ENCODE measurements at places on chromosomes 7 and 10.

- no peak for DNase-seq
Observed at GRCh38 chr7:12619461-12620069, 49.0 kb downstream of the SCIN start.

- peak; percentile 20 for DNase-seq
Observed at GRCh38 chr10:86535132-86535882, 13.7 kb upstream of the WAPL start.

DNA sequence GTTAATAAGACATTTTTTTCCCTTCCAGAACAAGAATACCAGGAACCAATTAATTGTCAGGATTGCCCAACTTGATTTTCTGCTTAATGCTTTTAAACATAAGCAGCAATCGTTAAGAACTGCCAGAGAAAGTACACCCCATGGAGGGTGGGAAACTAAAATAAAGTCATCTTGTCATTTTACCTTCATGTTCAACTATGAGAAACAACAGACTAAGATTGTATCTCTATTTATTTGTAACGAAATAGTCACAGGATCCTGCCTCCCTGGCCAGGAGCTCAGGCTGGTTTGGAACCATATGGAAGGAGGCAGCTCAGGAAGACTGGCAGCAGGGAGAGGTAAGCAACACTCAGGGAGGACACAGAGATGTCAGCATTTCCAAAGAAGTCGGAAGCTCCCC, 129.6 kb downstream of the TNS3 start:
- DNase-seq: no peak

- DNase-seq: peak; percentile 38
Observed at GRCh38 chr7:2633538-2634266, 1.9 kb downstream of the TTYH3 start.

GRCh38 chr7:106704000-106704840, 43.3 kb upstream of the CCDC71L start:
- DNase-seq: no peak

DNA sequence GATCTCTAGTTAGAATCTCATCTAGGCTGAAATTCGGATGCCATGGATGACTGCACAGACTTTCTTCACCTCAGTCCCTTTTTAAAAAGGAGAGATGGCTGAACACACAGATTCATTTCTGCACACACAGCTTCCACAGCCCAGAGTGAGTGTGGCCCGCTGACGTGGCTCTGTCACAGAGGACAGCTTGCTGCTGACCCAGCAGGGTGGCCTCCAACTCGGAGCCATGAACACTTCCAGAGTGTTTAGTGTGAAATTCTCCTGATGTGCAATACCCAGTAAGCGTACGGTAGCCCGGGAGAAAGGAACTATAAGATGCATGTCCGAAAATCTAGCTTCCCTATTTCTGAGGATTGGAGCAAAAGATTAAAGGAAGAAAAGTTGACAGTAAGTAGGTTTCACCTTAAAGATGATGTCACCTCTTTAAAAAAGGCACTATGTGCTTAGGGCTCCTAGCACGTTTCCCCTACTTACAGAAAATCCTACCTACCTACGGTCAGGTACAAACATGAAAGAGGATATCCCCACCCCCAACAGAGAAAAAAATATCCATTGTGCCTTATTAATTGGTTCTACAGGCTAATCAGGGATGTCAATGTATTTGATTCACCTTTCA, 162.2 kb downstream of the RAPGEF5 start:
- DNase-seq: peak; percentile 61

DNA sequence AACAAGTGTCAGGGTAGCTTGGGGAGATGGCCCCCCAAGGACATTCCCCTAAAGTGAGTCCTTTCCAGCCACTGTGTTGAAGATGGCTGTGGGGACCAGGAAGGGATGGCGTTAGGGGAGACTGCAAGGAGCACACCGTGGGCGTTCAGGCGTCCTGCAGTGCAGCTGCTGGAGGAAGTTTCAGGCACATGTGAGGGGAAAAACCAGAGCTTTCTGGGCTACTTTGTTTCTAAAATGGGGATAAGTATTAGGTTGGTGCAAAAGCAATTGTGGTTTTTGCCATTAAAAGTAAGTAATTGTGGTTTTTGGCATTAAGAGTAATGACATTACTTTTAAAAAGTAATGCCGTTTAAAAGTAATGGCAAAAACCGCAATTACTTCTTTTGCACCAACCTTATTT, 14.3 kb downstream of the PRF1 start:
- DNase-seq: no peak

DNA sequence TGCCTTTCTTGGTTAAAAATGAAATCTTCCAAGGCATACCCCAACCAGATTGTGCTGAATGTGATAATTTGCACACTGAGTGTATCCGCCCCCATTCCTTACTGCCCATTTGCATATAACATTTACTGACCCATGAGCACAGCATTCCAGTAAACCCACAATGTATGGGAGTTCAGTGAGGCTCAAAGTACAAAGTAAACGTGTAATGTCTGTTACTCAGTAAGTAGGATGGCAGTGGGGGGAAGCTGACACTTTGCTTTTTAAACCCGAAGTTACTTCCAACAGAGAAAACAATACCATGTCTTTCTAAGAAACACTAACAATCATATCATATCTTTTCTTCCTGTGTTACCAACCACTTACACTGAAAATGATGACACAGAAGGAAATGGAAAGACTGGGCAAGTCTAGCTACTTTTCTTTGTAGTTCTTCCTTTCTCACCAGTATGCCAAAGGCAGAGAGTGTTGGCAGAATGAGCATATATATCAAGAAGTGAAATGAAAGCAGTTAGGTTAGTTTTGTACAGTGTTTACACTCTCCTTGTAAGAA, 27.1 kb upstream of the SOSTDC1 start:
- no peak for DNase-seq

DNA sequence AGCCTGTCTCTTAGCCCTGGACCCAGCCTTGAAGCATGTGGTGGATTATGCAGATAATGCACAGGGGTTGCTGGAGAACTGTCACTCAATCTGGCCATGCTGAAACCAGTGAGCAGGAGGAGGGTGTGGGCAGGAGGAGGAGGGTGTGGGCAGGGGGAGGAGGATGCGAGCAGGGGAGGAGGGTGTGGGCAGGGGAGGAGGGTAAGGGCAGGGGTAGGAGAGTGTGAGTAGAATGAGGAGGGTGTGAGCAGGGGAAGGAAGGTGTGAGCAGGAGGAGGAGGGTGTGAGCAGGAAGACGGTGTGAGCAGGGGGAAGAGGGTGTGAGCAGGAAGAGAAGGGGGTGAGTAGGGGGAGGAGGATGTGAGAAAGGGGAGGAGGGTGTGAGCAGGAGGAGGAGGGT, 18.8 kb downstream of the CAMK2B start:
- DNase-seq: no peak

- DNase-seq: no peak
Observed at GRCh38 chr10:19164461-19164860, 115.9 kb downstream of the MALRD1 start.

DNA sequence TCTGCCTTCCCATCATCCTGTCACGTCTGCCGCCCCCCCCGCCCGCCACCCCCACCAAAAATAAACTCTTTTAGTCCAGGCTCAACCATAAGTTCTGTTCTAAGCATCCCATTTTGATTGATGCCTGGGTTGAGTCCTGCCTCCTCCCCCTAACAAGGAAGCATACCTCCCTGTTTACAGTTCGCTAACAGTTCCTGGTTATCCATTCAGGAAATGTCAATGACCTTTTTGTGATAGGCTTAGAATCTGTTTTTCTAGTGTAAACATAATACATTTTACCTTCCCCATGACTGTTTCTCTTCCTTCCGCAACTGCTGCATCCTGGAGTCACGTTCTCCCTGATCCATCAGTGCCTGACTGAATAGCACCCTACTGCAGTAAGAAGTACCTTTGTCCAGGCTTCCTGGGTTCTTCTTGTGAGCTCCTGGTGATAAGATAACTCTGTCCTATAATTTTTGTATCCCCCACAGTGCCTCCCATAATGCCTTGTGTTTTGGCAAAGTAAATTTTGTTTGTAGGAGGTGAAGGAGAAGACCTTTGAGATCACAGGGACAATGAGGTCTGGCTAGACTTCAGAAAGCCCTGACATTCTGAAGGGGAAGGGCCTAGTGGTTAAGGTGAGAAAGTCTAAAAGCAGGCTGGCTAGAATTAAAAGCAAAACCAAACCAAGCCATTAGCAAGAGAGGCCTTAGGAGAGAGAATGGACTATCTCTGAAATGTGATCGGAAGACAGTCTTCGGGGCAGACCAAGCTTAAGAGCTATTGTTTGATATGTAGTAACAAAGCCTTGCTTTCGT, 7.3 kb downstream of the AGFG2 start:
- no peak for DNase-seq

- DNase-seq: no peak
Observed at GRCh38 chr10:36412942-36413341, 712.5 kb upstream of the ANKRD30A start.

DNA sequence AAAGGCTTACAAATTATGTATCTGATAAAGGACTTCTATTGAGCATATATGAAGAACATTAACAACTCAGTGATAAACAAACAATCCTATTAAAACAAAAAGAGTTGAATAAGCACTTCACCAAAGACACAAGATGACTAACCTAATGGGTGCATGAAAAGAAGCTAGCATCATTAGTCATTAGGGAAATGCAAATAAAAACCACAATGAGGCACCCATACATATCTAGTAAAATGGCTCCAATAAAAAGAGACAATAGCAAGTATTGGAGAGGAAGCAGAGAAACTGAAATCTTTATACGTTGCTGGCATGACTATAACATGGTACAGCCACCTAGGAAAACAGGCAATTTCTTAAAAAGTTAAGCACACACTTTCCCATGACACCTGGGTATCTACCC, 77.6 kb upstream of the ZMIZ1 start:
- no peak for DNase-seq

- no peak for DNase-seq
Observed at GRCh38 chr10:23069019-23069815, 26.2 kb upstream of the MSRB2 start.

DNA sequence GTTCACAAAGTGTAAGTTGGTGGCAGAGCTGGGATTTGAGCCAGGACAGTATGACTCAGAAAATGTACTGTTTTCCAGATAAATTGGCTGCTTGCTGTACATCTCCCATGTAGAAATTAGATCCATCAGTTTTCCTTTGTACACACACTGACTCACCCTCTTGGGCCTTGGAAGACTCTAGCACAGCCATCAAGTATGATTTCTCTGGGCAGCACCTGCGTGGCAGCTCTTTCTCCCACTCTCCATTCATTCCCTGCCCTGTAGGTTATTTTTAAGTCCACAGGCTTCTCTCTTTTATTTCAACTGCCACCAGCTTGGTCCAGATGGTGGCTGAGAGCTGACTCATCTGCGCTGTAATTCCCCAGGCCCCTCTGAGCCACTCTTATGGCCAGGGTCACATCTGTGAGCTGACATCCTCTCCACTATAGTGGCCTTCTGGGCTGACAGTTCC, 28.3 kb upstream of the SDK1 start:
- no peak for DNase-seq

- no peak for DNase-seq
Observed at GRCh38 chr10:114905450-114905849, 32.5 kb upstream of the TRUB1 start.

DNA sequence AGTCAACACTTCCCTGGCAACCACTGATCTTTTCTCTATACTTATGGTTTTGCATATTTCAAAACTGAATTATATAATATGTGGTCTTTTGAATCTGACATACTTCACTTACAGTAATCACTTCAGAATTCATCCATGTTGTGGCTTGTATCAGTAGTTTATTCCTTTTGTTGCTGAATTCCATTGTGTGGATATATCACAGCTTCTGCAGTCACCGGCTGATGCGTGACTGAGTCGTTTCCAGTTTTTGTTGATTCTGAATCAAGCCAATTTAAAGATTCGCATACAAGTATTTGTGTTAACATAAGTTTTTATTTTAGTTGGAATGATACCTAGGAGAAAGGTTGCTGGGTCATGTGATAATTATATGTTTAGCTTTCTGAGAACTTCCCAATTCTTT, 672.5 kb upstream of the ANKRD30A start:
- DNase-seq: no peak

- no peak for DNase-seq
Observed at GRCh38 chr7:34361663-34362250, 296.3 kb upstream of the NPSR1 start.

GRCh38 chr7:142962991-142963390, 828 bp upstream of the KEL start:
- no peak for DNase-seq

GRCh38 chr10:80421707-80422536, 13.6 kb downstream of the PRXL2A start:
- DNase-seq: no peak

- DNase-seq: no peak
Observed at GRCh38 chr10:28276384-28276783, 26.5 kb downstream of the MPP7 start.

DNA sequence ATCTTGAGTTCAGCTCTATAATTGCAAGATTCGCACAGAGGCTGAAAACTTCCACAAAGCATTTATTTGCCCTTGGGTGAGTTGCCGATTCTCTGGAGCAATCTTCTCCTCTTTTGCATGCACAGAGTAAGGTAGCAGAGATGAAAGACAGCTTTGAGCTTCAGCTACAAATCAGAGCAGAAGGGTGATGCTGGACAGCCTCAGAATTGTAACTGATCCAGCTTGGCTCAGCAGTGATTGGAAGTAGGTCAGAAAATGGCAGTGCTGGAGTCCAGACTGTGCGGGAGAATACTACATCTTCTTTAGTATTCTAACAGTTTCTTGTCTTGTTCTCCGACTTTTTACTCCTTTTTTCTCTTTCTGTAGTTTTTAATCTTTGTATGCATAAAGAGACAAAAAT, 55.4 kb upstream of the CDC14C start:
- DNase-seq: peak; percentile 18

DNA sequence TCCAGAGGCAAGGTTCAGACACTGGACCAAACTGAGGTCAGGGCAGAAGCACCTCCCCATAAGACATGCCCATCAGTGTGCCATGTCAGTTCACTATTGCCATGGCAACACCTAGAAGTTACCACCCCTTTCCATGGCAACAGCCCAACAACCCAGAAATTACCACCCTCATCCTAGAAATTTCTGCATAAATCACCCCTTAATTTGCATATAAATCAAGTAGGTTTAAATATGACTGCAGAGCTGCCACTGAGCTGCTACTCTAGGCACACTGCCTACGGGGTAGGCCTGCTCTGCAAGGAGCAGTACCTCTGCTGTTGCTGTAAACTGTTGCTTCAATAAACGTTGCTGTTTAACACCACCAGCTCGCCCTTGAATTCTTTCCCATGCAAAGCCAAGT, 12.7 kb downstream of the STEAP2 start:
- no peak for DNase-seq

DNA sequence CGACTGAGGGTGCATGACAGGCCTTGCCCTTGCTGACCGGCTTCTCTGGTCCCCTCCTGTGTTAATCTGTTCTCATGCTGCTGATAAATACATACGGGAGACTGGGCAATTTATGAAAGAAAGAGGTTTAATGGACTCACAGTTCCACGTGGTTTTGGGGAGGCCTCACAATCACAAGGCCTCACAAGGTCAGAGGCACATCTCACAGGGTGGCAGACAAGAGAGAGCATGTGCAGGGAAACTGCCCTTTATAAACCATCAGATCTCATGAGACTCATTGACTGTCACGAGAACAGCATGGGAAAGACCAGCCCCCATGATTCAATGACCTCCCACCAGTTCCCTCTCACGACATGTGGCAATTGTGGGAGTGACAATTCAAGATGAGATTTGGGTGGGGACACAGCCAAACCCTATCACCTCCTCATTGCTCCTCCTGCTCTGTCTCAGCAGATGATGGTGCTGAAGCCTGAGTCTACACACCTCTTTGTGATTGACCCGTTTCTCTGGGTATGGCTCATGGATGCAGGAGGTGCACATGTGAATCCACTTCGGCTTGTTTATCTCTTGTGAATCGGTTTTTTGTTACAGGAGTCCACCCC, 547.8 kb downstream of the DNAJB6 start:
- DNase-seq: no peak

All from hippocampal formation (tissue), 2 donors.